ENCODE measurements at places on chromosomes 4 and X.

DNA sequence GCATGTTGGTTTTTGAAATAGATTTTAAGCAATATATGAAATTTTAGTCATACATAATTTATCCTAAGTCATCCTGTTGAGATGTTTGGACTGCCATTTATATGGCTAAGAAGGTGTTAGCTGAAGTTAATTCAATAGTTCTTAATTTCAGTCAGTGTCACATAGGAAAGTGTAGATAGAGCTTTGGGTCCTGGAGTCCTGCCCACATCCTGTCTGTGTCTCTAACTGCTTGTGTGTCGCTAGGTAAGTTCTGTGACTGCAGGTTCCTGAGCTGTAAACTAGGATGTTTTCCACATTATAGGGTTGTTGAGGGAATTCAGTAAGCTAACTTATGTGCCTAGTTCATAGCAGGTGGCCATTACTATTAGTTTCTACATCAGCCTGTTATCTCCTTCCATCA, 20.7 kb downstream of the OFD1 start:
- DNase-seq, result no peak

DNA sequence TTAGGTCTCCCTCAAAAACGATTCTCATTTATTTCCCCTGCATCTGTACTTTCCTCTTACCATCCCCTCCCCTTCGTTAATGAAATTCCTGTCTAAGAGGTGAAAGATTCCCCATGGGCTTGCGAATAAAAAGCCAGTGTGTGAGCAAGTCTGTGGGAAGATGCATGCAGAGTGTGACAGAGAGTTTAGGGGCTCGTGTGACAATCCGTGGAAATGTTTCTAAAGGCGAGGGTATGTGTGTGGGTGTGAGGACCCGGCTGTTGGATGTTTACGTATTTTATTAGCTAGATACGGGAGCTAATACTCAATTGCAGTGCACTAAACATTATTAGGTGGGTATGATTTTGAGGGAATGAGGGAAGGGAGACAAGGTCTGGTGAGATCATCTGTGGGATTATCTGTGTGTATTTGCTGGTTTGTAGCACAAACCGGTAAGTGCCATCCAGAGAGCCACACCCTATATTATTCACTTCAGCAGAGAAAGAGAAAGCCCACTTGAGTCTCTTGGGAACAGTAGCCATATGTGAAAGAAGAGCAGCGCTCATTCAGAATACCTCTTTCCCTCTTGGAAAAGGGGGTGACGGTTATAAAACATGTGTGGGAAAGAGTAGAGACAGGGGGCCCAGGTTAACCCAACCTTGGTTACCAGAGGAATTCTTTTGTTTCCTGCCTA, 893 bp upstream of the HOPX start:
- no peak for DNase-seq

- DNase-seq, result no peak
These were observed 27.8 kb upstream of the RNF128 start for GRCh38 chrX:106698693-106699092.

DNA sequence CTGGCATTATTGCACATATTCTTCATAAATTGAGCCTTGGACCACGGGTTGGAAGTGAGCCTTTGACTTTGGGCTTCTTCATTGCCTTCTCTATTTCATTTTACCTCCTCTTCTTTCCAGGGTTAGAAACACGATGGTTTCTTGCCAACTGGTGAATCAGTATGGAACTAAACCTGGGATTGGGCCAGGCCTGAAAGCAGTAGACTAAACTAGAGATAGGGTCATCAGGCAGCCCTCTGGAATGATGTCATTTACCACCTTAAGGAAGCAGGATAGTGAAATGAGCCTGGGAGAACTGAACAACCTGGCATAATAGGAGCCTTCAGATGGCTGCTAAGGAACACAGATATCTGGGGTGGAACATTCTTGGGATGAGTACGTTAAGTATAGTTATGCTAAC, 67.5 kb upstream of the ATP8A1 start:
- DNase-seq, result no peak

DNA sequence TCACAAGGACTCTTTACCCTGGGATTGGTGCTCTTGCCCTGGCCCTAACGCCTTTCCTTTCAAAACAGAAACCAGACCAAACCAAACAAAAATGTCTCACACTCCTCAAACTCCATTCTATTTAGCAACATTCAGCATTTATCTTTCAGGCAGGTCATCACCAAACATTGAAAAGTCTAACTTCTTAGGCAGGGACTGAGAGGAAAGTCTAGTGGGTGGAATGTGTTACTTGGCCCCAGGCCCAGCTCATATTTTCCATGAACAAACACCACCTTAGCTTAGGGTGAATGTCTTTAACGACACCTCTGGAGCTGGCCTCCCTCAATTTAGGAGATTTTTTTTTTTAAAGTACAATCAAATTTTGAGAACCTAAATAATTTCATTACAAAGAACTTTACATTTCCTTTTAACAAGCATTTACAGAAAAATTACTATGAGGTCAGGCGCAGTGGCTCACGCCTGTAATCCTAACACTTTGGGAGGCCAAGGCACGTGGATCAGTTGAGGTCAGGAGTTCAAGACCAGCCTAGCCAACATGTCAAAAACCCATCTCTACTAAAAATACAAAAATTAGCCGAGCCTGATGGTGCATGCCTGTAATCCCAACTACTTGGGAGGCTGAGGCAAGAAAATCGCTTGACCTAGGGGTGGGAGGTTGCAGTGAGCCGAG, 10.2 kb upstream of the N4BP2 start:
- DNase-seq, result no peak

DNA sequence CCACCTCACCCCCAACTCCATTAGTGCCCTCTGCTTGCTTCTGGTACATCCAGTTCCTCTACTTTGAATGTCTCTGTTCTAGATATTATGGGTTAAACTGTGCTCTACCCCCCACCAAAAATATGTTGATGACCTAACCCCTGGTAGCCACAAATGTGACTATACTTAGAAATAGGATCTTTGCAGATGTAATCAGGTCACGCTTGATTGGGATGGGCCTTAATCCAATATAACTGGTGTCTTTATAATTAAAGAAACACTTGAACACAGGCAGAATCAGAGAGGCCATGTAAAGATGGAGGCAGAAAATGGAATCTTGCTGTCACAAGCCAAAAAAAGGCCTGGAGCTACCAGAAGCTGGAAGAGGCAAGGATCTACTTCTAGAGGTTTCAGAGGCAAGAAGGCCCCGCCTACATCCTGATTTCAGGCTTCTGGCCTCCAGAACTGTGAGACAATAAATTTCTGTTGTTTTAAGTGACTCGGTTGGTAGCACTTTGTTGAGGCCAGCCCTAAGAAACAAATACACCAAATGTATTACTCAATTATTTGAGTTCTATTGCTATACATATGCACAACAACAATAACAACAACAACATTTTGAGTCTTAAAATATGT, 220.0 kb downstream of the PPP3CA start:
- DNase-seq, result no peak

DNA sequence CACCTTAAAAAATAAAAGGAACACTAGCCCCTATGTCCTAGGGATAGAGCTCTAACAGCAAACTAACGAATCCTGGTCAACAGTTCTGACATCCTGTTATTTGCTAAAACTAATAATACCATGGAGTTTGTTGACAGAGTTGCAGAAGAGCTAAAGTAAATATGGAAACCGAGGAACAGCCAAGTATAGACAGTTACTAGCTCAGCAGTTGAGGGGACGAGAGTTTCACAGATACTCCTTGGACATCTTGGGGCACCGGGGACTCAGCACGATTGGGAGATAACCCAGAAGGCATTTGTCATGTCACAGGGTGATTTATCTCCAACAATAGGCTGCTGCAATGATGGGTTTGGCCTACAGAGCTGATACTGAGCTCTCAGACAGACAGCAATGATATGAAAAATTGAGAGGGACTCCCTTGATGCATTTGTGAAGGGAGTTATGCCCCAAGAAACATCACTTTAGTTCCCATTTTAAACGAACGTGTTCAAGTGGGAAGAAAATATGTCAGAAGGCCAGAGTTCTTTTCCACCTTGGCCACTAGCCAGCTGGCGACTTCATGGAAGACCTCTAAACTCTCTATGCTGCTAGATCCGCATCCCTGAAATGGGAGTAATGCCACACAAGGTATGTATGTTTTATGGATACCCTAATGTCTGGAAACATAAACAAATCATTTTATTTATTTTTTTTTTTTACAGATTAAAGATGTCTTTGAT, 48.6 kb downstream of the TSC22D3 start:
- DNase-seq, result no peak

- DNase-seq, result no peak
These were observed 145.5 kb upstream of the NAP1L5 start for GRCh38 chr4:88843067-88843685.

GRCh38 chr4:111992351-111993168, 152.7 kb upstream of the FAM241A start:
- DNase-seq, result no peak

- no peak for DNase-seq
These were observed 97.1 kb downstream of the NFKB1 start for GRCh38 chr4:102598086-102598761.

DNA sequence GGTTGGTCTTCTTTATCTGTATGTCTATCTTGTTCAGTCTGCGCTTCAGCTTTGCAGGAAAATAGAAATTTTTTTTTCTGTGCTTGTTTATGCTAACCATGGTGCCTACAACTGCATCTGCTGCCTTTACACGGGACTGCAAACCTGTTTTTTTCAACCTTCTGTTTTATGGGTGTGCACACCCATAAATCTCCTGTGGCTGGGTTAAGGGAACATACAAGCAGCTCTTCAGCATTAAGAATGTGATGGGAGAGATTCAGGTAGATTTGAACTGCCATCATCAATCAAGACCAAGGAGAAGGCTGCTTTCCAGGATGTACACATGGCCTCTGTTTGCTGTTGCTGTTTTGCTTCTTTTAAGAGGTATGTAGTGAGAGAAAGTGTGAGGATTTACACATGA, 502.9 kb downstream of the ANKRD50 start:
- DNase-seq, result no peak

DNA sequence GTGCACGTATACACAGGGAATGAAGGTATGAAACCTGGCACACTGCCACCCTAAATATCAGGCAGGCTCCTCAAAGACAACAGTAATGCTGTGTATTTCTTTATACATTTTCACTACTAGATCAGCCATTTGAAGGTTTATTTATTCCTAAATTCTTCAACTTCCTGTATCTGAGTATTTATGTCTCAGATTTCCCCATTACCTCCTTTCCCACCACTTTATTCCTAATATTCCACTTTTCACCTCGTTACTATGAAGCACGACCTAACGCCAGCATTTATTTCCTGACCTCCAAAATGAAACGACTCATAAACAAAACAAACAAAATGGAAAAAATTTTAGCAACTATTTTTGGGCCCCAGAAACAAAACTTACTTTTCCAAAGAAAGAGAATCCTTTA, 69.6 kb downstream of the MAML3 start:
- DNase-seq, result no peak

GRCh38 chr4:138772366-138772765, 243.2 kb upstream of the NOCT start:
- DNase-seq, result no peak

DNA sequence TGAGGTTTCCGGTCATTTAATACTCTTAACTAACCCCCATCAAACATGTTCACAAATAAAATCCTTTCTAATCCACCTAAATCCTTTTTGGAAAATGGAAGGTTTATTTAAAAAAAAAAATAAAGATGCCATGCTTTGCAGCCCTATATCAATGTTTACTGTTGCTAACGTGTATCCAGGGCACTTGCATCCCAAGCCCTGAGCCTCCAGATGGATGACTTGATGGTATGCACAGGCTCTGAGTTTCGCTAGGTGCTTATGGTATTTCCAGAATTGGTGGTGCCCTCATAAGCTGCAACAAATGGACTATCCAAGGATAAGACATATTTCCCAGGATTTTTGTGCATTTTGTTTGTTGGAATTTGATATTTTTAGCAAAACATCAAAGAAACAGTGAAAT, 257.7 kb downstream of the PRDM5 start:
- DNase-seq, result no peak

GRCh38 chrX:109362101-109362500, 119.8 kb downstream of the GUCY2F start:
- no peak for DNase-seq

GRCh38 chr4:31124008-31124585, 403.9 kb downstream of the PCDH7 start:
- DNase-seq, result no peak

DNA sequence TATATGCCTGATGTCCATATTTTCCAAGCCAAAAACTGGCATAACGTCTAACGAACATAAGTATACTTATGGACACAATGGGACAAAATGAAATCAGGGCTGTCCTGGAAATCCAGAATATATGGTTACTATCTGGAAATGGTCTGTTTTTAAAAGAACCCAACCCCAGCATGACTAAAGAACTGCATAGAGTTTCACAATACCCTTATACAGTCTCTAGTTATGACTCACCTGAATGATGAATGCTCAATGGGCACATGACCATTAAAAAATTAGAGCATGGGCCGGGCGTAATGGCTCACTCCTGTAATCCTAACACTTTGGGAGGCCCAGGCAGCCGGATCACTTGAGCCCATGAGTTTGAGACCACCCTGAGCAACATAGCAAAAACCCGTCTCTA, 31.8 kb downstream of the AMMECR1 start:
- peak; percentile 63 for DNase-seq

- DNase-seq, result no peak
These were observed 821.7 kb upstream of the FTHL17 start for GRCh38 chrX:31893525-31893924.

- no peak for DNase-seq
These were observed 49.7 kb downstream of the XIAP start for GRCh38 chrX:123909523-123909922.

- DNase-seq, result no peak
These were observed 62.2 kb downstream of the ANXA3 start for GRCh38 chr4:78613522-78614321.

- DNase-seq, result no peak
These were observed 17.3 kb upstream of the TBC1D14 start for GRCh38 chr4:6892190-6892908.

DNA sequence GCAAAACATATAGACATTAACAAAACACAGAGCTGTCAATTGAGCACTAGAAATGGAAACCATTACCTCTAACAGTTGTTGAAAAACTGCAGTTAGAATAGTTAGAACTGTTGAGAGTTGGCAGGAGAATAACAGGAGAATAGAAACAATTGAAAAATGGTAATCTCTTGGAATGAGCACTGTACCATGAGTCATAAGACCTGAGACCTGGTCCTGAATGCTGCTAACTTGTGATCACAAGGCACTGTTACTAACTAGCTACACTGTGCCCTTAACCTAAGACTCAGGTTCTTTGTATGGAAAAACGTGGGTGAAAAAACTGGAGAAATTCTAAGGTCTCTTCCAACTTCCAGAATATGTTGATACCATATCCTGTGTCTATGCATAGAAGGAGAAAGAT, 29.3 kb downstream of the FAM114A1 start:
- no peak for DNase-seq

GRCh38 chrX:148732743-148733142, 232.3 kb downstream of the AFF2 start:
- no peak for DNase-seq

GRCh38 chrX:39808471-39808917, 289.3 kb downstream of the BCOR start:
- peak; percentile 25 for DNase-seq
